Activated T-cell treated with anti-CD3 and anti-CD28 coated beads, Interleukin-2, amount 50 U/mL, for 24 hours (primary cell): ENCODE measurements at places on chromosomes 4 and X.

GRCh38 chrX:33128048-33128805 lies 83.1 kb downstream of the DMD start:
- no peak for DNase-seq

DNA sequence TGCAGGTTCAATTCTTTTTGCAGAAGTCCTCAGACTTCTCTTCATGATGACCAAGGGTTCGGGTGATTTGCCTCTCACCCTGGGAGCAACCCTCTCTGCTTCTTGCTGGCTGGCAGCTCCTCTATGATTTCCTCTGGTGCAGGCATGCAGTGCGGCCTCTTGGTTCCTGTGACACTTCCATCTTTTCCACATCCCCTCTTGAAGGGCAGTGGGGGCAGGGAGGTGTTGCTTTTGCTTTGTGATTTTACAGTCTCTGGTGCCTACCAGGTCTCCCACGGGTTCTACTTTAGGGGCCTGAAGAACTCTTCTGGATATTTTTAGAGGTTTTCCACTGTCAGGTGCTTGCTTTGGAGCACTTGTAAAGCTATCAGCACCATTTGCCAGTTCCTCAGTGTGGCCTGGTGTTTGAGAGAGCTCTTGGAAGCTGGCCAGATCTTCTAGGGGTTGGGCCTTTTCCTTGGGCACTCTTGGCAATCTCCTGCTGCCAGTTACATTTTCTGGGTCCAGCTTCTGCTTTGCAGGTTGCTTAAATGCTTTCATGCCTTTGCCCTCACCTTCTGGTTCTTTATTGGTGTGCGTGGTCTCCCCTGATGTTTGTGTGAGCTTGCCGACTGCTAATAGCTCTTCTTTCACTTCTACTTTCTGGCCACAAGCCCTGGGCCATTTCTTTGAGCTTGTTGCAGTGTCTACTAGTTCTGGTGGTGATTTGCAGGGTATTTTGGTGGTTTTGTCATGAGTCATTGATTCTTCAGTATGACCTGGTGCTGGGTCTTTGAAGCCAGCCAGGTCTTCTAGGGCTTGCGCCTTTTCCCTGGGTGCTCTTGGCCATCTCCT lies 11.5 kb upstream of the CHST7 start:
- DNase-seq: no peak

- no peak for DNase-seq
Observed at GRCh38 chr4:25814301-25815136, 48.3 kb downstream of the SEL1L3 start.

DNA sequence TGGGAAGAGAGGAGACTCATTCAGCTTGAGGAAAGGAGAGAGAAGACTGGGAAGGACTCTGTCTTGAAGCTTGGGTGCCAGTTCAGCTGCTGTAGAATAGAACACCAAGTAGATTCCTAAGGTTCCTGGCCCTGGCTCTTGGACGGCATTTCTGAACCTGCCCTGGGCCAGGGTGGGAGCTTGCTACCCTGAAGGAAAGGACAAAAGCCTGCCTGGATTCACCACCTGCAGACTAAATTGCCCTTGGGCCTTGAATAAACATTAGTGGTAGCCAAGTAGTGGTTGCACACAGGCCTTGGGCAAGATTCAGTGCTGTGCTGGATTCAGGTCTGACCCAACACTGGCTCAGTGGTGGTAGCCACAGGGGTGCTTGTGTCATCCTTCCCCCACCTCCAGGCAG lies 588.4 kb upstream of the AMOT start:
- no peak for DNase-seq

DNA sequence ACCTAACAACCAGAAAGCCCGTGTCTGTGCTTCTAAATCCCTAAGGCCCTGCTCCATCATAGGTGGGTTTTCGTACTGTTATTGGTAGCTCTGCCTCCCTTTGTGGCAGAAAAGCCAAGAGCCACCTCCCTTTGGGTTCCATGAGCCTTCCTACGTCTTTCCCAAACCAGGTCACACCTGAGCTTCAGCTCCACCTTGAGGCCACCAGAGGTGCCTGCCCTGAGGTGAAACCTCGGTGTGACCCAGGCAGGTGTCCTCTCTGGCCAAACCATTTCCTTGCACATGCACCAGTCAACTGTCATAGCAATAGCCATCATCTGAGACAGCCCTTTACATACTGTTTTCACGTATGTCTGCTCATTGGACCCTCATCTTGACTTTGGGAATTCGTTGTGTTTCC lies 188.0 kb upstream of the RBPJ start:
- DNase-seq: no peak

- no peak for DNase-seq
Observed at GRCh38 chr4:38049545-38050170, 89.5 kb downstream of the PTTG2 start.

DNA sequence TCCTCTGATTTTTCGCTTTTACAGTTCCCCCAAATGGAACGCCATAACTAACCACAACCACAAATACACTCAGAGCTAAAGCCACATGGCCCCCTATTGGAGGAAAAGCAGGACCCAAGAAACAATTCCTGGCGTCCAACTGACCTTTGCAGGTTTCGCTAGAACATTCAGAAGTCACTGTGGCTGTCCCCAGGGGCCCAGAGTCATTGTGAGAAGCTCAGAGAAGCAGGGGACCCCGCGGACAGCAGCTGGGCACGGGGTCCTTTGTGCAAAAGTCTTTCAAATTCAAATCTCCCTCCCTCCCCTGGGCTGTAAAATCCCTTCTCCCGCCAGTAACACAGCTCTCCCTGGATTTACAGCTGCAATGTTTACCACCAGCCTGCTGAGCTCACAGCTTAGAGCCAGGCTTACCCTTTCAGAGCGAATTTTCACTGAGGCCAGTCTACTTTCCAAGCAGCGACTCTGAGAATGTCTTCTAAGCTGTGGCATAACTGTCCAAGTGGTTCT lies 214.8 kb downstream of the CRLF2 start:
- no peak for DNase-seq

DNA sequence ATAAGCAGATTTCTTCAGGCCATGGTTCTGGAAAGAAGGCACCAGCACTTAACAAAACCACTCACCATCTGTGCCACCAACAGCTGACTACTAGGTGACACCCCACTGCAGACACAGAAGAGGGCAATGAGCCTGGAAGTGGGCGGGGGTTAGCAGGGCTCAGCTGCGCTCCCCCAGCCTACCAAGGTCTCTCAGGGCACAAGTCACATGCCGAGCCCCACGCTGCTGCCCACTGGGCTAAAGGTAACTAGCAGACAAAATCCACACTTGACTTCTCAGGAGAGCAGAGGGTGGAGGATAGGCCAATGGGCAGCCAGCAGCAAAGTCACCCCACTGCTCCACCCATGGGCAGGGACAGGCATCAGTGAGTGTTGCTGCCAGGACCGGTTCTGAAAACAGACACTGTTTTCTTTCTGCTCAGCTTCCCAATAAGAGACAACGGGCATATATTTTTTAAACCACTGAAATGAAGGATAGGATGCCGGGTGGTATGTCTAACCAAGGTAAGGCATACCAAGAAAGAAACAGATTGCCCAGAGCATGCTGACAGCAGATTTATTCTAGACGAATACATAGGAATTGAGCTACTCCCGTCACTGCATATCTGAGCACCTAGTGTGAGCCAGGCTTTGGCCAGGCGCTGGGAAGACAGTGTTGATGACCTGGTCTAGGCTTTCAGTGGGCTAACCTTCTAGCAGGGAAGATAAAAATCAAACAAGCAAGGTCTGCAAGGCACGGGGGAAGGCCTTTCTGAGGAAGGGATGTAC lies 20.1 kb downstream of the ACSL1 start:
- no peak for DNase-seq

DNA sequence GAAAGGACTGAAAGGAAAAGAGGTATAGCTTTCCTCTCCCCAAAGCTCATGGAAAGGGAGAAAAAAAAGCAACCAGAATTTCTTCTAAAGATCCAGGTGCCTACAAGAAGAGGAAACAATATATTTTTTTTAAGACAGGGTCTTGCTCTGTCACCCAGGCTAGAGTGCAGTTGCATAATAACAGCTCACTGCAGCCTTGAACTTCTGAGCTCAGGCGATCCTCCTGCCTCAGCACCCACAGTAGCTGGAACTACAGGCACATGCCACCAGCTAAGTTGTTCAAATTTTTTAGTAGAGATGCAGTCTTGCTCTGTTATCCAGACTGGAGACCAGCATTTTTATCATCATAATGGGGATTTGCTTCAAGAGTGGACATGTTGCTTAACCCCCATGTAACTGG lies 30.5 kb upstream of the BBS12 start:
- no peak for DNase-seq

GRCh38 chr4:95087657-95088455 lies 330.1 kb downstream of the BMPR1B start:
- DNase-seq: no peak
